ENCODE measurements at places on chromosomes 3 and 15.
A peak's percentile ranks its signal among the peaks of the same experiment; 100 is the strongest.

GRCh38 chr3:141242377-141243092 lies 10.9 kb downstream of the PXYLP1 start:
- DNase-seq = no peak

DNA sequence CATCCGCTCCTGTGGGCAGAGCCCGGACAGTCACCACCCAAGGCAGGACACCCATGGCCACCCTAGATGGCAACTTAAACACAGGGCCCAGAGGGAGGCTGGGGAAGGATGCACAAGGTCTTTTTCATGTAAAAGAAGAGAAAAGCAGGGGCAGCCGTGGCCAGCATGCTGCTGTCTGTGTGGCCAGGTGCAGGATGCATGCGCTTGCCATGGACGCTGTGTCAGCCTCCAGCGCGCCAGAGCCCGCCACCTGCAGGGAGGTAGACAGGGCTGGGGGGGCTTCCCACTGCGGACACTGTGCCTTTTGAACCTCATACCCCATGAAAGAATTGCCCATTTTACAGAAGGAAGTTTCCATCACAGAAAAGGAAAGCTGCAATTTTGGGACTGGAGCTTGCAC lies 18.2 kb downstream of the UROC1 start:
- no peak for DNase-seq

- DNase-seq = no peak
Observed at GRCh38 chr3:122475316-122475715, 39.4 kb downstream of the KPNA1 start.

GRCh38 chr3:126040386-126040785 lies 43.5 kb downstream of the SLC41A3 start:
- no peak for DNase-seq

DNA sequence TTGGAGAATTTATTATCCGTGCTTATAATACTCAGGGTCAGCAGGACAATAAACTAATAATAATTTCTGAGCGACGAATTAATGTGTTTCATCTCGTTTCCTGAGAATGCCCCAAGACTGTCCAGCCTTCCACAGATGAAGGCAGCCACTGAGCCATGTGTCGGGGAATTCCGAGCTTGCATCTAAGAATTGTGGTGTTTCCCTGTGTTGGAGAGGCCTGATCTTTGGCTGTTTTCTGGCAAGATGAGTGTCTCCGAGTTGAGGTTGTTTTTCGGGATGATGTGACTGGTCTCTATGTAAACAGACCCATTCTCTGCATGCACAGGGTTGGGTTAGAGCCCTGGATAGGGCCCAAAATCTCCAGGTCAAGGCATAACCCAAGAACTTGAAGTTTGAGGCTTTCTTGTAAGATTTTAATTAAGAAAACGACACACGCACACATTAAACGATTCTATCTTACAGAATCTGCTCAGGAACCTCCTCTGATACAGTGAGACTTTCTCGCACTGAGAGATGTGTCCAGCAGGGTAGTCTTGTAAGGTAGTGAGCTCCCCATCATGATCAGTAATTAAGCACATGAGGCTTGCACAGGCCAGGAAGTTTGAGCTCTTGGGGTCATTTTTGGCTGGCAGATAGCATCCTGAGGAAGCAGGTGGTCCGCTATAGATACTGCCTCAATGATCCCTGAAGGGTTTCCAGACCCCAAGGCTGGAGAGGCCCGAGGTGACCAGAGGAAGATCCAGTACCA lies 14.4 kb downstream of the FGD5 start:
- no peak for DNase-seq

- DNase-seq = no peak
Observed at GRCh38 chr3:108755686-108756085, 1.5 kb downstream of the RETNLB start.

DNA sequence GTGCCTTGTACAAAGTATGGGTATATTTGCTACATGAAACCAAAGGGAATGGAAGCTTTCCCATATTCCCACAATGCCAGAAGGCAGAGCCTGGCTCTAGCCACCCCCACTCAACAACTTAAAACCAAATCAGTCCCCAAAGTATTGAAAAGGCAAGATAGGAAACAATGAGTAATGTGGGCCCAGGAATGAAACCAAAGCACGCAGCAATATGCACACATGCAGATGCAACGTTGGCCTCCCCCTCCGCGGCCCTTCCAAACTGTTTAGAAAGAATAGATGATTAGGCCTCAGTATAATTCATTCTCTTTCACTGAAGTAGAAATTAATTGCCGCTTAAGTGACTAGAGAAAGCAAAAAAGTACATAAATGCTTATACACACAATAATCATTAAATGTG lies 59.1 kb downstream of the THRB start:
- no peak for DNase-seq

GRCh38 chr3:129310111-129311011 lies 31.7 kb downstream of the HMCES start:
- DNase-seq = no peak

- no peak for DNase-seq
Observed at GRCh38 chr15:101807345-101807945, 4.1 kb downstream of the OR4F6 start.

- peak; percentile 96 for DNase-seq
Observed at GRCh38 chr15:45386420-45386819, 8.1 kb upstream of the GATM start.

DNA sequence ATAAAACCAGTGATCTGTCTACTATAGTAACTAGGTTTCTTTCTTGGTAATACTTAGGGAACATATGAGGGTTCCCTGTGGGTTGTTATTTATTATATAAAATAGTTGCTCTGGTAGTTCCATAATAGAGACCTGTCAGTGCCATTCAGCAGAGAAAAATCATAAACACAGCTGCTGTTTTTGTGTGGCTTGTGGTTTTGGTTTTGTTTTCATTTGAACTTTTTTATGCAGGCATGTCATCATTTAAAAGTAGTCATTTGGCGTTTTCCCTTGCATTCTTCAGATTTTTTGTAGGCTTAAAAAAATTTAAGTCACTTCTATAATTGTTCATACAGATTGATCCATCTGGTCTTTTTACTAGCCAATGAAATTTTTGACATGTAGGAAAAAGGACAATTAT lies 47.9 kb downstream of the PIK3CA start:
- DNase-seq = no peak

DNA sequence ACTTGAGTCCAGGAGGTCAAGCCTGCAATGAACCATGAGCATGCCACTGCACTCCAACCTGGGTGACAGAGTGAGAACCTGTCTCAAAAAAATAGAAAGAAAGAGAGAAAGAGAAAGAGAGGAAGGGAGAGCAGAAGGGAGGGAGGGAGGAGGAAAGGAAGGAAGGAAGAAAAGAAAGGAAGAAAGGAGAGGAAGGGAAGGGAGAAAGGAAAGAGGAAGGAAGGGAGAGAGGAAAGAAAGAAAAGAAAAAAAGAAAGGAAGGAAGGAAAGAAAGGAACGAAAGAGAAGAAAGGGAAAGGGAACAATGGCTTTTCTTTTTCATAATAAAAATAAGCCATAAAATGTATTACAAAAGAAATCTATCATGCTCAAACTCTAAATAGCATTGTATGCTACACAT lies 116.9 kb downstream of the ZNF385D start:
- no peak for DNase-seq

DNA sequence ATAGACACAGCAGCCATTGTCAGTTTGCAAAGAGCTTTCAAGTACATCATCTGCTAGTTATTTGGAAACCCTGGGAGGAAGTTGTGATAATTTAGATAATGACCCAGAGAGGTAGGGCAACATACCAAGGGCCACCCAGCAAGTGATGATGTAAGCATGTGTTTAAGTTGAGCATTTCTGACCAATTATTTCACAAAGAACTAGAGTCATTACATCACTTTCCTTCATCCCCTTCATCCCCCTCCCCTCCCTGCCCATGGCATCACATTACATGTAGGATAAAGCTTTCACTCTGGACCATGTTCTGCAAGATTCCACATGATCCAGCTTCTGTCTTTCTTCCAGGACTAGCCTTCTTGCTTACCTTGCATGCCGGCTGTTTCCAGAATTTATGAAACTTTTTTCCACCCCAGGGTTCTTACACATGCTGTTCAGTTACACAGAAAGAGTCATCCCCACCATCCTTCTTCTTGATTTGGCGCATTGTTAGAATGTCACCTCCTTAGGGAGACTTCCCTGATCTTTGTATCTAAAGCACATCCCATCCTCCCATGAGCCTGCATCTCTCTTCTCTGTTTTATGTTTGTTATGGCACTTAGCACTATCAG lies 71.3 kb downstream of the PTPRG start:
- DNase-seq = no peak

DNA sequence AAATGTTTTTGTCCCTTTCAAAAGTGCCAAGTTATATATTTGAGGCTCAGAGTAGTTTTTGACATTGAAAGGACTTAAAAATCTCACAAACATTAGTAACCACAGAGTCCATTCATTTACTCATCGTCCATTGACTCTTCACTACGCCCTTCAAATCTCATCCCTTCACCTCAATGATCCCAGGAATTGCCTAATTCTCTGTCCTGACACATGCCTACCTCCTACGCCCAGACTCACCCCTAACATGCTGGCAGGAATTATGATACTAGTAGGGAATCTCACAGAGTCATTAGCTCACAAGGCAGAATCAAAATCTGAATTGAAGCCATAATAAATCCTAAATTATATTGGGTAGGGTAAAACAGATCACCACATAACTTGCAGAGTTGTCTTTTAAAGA lies 410.1 kb downstream of the RAP2B start:
- DNase-seq = no peak

- no peak for DNase-seq
Observed at GRCh38 chr3:151315846-151316245, 774 bp downstream of the GPR87 start.

DNA sequence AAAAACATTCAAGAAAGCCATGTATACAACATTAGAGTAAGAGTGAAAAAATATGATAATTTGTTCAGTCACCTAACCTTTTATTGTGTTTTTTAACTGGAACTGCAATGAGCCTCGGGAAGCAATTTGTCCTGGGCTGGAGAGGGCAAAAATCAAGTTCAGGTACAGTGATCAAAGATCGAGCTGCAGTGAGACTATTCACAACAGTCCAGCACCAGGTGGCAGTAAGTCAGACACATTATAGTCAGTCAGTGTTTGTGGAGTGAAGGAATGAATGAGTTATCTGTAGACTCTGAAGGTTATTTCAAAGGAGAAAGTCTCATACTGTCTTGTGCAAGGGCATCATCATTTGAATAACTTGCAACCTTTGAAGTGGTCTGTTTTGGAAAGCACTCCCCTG lies 116.6 kb downstream of the CHDH start:
- no peak for DNase-seq

DNA sequence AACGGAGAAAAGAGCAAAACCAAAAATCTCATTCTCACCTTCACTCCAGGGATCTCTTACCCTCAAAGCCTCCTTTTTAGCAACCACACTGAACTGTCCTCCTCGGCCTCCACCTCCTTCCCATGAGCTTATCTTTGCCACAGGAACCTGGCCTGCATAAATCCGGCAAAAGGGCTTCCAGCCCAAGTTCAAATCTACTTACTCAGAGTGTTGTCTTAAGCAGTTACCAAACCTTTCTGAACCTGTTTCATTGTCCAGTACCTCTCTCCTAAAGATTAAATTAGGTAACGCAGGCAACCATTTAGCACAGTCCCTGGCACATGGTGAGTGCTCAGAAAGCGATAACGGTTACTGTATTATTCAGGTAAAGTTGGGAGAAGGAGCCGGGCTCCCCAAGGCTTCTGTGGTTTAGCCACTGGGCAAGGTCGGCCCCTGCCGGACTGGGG lies 777 bp downstream of the CIB1 start:
- no peak for DNase-seq

- no peak for DNase-seq
Observed at GRCh38 chr3:13341229-13341905, 78.8 kb downstream of the NUP210 start.

- no peak for DNase-seq
Observed at GRCh38 chr3:6354653-6355052, 506.3 kb upstream of the GRM7 start.

- DNase-seq = no peak
Observed at GRCh38 chr3:33424606-33425452, 15.4 kb downstream of the UBP1 start.

GRCh38 chr3:126321490-126321889 lies 35.7 kb downstream of the KLF15 start:
- DNase-seq = no peak

GRCh38 chr3:62876064-62876463 lies 848 bp upstream of the CADPS start:
- no peak for DNase-seq

DNA sequence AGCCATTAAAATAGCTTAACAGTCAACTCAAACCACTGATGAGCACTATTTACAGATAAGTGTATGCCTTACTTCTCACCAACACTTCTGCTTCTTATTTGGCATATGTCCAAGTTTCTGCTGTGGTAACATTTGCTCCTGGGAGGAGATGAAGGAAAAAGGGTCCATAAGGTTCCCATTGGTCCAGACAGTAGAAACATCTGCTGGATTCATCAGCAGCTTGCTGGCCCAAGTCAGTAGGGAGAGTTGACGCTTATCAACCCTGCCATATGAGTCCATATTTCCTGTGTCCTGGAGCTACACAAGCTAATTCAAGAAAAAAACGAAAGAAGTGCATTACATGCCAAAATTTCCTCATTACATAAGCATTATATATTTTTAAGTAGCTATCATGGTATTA lies 824.5 kb downstream of the CADM2 start:
- DNase-seq = no peak

DNA sequence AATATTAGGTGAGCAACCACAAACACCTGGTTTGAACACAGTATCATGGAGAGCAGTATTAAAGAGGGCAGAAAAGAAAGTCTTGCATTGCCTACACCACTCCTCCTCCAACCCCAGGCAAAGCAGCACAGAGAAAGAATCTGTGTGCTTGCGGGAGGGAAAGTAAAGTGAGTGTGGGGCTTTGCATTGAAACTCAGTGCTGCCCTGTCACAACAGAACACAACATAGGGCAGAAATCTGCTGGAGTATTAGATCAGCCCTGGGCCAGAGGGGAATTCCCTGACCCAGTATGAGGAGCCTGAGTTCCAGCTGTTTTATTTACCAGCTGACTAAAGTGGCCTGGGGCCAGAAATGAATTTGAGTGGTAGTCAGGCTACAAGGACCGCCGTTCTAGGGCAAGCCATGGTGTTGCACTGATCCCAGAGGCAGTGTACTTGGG lies 75.5 kb downstream of the SPATA16 start:
- no peak for DNase-seq

DNA sequence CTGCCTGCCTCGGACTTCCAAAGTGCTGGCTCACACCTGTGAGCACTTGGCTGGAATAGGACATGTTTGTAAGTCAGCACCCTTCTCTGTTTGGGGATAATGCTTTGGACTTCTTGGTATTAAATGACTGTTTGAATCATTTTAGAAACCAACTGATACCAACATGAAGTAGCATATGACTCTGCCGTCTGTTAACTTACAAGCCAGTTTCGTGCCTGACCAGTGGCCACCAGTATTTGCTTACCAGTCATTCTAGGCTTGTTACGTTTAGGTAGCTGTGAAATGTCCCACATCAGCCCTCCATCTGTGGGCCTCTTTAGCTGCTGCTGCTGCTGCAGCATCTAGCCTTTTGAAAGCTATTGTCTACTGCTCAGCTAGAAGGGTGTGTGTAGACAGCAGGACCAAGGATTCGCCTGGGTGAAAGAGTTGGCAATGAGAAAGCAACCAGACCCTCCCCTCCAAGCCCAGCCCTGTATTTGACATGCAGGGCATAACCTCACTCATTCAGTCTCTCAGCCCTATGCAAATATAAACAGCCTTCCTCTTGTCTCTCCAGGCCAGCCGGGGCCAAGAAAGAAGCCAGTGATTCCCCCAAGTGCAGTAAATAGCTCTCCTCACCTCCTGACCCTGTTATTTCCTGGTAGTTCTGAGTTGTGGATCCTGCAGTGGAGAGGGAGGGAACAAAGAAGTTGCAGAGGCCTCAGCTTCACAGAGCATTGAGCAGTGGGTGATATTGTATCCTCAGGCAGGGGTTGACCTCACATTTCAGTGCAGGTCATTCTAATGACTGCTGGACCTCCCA lies 51.0 kb downstream of the NKIRAS1 start:
- no peak for DNase-seq

- DNase-seq = peak; percentile 6
Observed at GRCh38 chr15:93030430-93031102, 58.4 kb downstream of the RGMA start.

Measured in cerebellar nuclear complex (tissue), 1 donor.